ENCODE measurements at places on chromosomes 16 and 17.

DNA sequence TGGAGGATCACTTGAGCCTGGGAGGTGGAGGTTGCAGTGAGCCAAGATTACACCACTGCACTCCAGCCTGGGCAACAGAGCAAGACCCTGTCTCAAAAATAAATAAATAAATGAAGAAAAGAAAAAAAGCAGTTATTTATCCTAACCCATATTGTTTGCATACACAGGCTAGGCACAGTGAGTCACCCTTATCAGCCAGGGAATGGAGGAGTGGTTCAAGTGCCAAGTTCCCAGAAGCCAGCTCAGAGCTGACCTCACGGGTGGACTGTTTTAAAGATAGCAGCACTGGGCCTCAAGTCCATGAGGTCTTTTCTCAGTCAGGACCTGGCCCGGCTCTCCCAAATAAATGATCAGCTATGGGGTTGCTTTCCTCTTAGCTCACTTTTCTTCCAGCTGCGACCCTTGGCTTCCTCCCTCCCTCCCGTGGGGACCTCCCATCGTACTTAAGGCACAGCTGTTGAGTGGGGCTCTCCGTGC lies 22.6 kb upstream of the MGAT5B start:
- no peak for DNase-seq

DNA sequence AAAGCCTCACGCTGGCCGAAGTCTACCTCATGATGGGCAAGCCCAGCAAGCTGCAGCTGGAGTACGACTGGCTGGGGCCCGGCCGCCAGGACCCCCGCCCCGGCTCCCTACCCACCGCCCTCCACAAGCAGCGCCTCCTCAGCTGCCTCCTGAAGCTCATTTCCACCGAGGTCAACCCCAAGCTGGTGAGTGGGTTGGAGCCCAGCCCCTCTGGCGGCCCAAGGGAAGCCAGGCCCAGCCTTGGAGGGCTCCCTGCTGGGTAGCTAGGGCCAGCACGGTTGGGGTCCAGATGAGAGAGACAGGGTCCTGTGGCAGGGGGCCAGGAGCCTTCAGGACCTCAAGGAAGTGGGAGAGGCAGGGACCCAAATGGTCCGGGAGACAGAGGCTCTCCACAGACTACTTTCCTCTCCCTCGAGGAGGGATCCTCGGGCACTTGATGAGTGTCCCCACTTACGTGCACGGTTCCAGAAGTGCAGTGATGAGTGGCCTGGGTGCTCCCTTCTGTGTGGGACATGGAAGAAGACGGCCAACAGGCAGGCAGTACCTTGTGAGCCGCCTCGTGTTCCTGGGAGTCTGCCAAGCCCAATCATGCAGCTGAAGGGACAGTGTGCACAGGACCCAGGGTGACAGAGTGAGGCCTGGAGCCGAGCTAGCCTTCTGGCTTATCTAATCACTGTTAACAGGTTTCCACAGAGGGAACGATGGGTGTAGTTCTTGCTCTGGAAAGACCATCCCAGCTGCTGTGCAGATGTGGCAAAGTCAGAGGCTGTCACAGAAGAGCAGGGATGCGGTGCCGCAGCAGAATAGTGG lies 21.1 kb upstream of the JPT2 start:
- no peak for DNase-seq

DNA sequence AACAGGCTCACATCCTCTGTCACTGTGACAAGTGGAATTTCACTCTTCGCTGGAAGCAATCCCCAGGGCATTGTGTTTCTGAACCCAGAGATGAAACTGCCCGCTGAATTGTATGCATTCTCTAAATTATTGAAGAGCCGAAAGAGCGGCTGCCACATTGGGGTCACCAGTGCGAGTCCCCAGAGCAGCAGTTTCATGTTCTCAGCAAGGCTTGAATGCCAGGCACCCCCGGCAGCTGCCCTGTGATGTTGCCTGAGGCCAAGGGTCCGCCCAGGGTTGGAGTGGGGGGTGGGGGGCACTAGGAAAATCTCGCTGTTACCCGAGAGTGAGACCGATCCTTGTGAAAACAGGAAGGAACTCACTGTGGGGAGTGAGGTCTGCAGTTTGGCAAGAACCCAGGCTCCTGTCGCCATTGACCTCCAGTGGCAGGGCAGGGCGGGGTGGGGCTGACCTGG lies 20.7 kb upstream of the BCAR1 start:
- DNase-seq, result no peak

DNA sequence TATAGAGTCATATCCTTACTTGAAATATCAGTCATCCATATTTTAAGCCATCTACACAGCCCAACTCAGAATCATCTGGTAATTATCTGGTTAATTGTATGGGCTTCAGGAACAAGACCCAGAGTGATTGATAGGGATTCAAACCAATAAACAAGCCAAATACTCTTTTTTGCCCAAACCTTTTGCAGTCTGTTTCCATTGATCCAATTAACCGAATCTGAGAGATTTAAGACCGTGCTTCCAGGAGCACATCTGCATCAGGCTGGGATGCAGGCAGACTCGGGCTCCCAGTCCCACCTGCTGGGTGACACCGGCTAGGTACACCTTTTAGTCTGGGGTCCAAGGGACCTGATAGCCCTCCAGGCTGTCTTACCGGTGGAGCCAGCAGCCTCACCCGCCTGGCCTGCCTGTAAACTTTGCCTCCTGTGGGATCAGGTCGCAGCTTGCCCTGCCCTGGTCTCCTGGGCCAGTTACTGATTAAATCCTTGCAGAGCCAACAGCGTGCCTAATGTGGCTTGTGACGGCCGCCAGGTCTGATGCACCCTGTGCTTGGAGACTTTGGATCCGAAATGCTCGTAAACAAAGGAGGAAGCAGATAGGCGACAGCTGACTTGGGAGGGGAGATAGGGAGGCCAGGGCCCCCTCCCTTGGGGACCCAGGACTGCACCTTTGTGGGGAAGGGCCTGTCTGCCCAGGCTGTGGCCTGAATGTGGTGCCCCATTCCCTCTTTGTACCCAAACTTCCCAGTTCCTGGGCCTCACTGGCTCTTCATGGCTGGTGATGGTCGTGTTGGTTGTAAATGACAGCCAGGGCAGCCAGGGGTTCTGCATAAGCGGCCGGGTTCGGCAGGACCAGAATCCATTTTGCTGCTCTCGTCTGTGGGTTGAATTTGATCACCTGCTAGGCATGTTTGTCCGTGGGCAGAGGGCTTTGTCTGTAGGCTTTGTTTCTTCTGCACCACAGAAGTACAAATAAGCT lies 3.8 kb downstream of the CMIP start:
- no peak for DNase-seq

DNA sequence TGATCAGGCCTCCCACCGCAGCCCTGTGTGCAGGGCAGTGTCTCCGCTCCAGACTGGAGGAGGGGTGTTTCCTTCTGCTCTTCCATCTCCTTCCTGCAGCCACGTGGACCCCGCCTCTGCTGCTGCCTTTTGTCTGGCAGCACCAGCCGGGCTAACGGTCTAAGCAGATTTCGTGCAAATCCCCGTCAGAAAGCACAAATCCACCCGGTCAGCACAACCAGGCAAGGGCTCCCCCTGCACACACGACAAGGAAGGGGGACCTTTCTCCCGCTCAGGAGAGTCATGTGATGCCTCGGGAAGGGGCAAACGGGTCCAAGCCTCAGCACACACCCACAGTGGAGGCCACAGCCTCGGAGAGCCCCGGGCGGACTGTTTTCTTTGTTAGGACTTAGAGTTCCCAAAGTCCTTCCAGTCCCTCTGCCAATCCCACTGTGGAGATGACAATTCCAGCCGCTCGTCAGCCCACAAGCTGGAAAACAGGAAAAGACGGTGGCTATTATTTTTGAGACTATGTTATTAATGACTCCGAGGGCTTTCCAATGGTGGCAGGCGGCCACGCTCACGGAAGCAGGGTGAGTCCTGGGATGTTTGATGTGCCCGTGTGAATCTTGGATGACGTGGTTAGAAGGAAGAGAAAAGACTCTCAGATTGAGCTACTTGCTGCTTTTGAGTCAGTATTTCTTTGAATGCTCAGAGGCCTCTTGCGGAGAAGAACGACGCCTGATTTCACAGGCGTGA lies 22.5 kb upstream of the MEAK7 start:
- no peak for DNase-seq

- peak; percentile 8 for DNase-seq
Observed at GRCh38 chr17:38428112-38428642, at the start of gene ARHGAP23. ARHGAP23 (plus strand) TSS chr17:38428464; CDS start chr17:38428486, 22 bp downstream.

- DNase-seq, result no peak
Observed at GRCh38 chr17:73637866-73638265, 6.4 kb downstream of the SDK2 start.

DNA sequence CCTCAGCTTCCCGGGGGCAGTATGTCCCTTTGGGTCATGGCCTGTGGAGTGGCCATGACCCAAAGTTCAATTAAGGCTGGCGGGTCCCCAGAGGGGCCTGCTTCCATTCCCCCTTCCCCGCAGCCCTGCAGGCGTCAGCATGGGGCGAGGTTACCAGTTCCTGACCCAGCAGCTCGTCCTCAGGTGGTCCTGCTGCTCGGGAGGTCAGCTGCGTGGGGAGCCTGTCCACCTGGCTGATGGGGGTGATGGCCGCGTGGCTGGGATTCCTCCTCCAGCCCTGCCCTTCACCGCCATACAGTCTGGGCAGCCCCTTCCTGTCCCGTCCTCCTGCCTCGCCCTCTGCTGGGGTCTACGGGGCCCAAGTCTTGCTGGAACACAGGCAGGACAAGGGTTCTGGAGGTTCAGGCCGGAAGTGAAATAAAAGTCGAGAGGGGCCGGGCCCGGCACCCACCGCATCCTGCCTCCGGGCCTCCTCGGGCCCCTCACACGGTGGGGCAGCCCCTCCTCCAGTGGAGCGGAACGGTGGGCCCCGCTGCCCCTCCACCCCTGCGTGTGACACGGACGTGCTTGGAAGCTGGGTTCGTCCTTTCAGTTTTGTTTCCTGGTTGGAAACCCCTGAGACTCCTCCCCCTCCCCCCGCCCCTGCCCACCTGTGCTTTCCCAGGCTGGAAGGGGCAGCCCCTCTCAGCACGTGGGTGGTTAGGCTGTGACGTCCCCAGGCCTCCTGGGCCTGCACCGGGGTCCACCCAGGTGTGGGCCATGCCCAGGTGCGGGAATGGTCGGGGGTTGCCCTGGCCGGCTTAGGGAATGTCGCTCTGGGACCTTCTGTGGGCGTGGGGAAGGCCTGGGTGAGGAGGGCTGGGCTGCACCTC lies 6.8 kb downstream of the UBALD2 start:
- DNase-seq, result peak; percentile 77

DNA sequence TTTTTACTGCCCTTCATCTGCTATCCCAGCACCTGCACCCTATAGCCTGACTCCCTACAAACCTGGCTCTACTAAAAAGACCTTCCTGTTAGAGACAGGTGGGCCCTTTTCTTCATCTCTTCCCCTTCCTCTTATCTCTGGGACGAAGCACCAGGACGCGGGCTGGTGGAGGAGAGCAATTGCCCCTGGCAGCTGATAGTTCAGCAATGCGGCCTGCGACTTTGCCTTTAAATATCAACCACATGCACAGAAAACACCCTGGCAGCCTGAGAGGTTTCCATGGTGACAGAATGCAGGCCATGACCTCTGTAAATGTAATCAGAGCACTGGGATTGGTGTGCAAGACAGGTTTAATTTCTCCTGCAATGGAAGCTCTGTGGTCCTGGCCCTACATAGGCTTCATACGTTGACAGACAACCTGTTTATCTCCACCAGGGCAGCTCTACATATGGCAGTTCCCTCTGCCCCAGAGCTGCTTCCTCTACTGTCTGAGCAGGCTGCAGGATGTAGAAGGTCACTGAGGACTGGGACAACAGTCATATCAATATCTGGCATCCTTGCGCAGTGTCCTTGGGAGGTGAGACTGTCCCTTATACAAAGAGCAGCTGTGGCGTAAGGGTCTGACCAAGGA lies 10.0 kb upstream of the SKAP1 start:
- DNase-seq, result no peak

- DNase-seq, result no peak
Observed at GRCh38 chr17:80947200-80947940, 44.3 kb upstream of the CHMP6 start.

- DNase-seq, result no peak
Observed at GRCh38 chr17:39968761-39969160, 6.0 kb downstream of the GSDMA start.

DNA sequence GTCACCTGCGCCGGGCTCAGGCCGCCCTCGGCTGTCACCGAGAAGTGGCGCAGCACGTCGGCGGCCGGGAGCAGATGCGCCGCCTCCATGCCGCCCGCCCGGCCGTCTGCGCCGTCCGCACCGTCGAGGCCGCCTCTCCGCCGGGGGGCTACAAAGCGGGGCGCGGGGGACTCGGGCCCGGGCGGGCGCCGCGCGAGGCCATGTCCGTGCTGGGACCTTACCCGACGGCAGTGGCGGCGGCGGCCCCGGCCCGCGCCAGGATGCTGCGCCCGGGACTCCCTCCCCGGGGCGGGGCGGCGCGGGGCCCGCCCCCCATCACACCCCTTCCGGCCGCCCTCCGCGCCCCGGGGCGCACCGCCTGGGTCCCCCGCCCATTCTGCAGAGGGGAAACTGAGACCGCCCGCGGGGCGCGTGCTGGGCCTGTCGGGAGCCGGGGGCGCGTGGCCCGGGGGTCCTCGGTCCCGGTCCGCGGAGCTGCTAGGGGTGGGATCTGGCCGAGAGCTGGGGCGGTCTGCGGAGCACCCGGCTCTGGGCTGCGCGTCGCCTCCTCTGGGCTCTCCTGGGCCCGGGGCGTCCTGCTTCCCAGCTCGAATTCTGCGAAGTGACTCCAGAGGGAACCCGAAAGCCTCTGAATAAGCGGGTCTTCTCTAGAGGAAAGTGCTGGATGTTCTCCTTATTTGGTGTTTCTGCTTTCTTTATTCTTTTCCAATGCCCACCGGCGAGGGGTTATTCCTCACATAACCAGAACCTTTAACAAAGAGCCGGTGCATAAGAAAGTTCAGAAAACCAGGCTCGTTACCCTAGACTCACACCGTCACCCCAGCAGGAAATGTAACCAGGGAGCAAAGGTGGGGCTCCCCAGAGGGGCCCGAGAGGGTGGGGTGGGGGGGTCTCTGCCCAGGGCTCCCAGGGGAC lies at the start of gene ATP2A3:
Gene ATP2A3 (minus strand): TSS at position 235 of the 915 bp plus-strand sequence. CDS start 146 bp downstream, at position 89.
- DNase-seq, result peak; percentile 40

Measured in activated CD4-positive, alpha-beta T cell treated with anti-CD3 and anti-CD28 coated beads, Interleukin-2, amount 50 U/mL, for 24 hours (primary cell).